ENCODE measurements at places on chromosomes 3 and 15.

GRCh38 chr3:39757307-39757706 is 52.1 kb upstream of the MYRIP start:
- DNase-seq, result no peak

DNA sequence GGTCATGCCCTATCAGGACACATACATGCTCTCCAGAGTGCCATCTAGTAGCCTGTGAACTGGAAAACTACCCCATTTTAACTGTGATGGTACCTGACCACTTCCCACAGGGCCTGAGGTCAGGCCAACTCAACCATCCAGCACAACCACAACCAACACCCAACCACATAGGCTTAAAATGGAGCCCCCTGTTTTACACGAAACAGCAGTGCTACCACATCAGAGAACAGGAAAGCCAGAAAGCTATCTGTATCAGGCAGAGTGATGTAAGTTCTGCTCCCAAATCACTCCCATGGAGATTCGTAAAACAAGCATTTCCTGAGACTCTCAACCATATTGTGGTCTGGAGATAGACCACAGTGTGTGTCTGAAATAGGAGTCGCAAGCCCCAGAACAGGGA is 1017.3 kb upstream of the EPHA6 start:
- DNase-seq, result no peak

GRCh38 chr3:53650928-53651661 is 156.7 kb downstream of the CACNA1D start:
- no peak for DNase-seq

- no peak for DNase-seq
These were observed 9.0 kb downstream of the TMEM43 start for GRCh38 chr3:14133876-14134275.

DNA sequence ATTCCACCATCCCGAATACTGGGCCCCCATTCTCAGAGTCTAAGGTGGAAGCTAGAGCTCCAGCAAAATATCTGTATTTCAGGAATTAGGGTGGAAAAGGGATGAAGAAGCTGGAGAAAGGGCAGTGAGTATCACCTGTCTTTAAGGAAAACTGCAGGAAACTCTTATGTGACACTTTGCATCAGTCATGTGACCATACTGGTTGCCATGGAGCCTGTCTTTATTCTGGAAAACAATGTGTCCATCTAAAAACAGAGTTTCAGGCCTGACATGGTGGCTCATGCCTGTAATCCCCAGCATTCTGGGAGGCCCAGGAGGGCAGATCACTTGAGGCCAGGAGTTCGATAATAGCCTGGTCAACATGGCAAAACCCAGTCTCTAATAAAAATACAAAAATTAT is 52.9 kb upstream of the FSIP1 start:
- no peak for DNase-seq

- DNase-seq, result no peak
These were observed 50.1 kb downstream of the CNTN4 start for GRCh38 chr3:2148561-2149340.

DNA sequence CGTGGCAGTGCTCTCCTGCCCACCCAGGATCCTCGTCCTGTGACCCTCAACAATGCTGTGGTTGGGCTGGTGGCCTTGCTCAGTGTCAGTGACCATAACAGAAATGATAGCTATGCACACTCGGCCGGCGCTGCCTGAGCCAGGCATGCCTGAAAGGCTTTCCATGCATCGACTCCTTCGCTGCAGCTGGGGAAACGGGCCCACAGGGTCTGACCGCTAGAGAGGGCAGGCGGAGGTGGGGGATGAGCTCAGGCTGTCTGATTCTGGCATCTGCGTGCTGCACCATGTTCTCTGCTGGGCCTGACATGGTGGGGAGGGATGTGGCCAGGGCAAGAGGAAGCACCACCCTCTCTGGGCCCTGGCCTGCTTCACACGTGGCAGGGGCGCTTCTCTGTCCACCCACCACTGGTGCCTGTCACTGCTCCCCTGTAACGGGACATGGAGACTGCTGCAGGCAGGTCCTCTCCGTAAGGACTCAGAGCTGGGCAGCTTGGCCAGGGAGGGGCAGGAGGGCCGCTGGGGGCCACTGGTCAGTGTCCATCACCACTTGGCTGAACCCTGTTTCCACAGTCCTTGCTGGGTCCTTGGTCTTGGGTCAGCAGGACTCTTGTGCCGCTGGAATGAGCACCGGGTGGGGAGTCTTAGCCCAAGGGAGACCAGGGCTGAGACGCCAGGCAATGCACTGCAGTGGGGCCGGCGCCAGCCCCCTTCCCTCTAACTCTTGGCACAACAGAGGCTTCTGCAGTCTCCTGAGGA is 64.1 kb upstream of the RPL32 start:
- no peak for DNase-seq

GRCh38 chr3:127712881-127713771 is 40.4 kb downstream of the ABTB1 start:
- no peak for DNase-seq

DNA sequence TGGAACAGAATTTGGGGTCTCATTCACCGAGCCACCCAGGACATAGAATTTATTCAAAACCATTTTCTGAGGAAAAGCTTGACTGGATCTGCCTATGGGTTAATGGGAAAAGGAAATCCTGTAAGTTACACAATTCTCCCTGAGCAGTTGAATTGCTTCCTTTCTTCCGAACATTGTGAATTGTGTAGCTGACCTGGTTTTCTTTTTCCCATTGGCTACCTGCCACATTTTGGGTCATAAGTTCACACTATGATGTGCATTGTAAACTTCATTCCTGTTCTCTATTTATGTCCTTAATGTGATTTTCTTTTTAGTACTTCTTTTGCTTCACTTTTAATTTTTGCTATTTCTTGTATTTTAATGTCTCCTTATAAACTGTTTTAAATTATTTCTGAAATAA is 386.0 kb upstream of the LRRC3B start:
- no peak for DNase-seq

DNA sequence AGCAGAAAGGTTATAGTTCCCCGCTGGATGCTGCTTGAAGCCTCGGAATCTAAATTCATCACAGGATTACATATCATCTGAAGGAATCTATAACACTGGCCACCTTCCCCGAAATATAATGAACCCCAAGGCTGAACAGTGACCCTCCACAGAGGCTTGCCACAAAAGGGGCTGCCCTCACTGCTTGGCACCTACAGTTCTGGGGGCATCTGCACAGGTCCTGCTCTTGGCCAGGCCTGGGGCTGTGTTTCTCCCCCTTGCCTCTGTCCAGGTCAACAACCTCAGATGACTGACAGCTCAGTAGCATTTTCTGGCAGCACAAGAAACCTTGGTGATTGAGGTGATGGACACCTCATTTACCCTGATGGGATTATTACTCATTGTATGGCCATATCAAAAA is 1.5 kb upstream of the ADAMTS17 start:
- no peak for DNase-seq

- DNase-seq, result no peak
These were observed 70.7 kb downstream of the CYP19A1 start for GRCh38 chr15:51267703-51268083.

DNA sequence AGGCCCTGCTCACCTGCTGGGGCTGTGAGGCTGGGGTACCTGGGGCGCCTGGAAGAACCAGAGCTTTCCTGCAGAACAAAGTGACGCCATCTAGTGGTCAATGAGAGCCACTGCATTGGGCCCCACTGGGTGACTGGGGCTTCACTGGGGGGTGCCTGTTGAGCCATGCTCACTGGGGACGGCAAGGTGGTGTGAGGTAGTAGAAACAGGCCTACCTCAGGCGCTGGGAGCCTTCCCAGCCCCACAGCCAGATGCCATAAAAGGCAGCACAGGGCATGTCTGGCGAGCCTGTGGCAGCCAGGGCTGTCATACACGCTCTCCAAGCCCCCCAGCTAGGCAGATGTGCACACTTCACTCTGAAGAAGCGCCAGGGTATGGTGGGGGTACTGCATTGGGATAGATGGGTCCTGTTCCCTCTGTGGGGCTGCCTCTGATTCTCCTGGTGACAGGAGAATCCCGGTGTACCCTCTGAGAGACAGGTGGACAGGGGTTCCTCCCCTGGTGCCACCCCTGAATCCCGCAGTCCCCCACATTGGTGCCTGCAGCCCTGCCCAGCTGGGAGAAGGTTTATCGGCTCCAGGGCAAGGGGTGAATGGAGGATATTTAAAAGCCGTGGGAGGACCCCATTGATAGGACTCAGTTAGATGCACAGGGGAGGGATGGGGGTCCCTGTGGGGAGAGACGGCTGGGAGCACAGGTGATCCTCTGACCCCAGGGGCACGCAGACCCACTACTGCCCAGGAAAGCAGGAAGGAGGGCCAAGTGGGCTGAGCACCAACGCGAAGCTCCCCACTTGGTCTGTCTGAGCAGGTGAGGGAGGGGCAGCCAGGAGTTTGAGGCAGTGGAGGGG is 178.8 kb downstream of the NSMCE3 start:
- DNase-seq, result no peak

DNA sequence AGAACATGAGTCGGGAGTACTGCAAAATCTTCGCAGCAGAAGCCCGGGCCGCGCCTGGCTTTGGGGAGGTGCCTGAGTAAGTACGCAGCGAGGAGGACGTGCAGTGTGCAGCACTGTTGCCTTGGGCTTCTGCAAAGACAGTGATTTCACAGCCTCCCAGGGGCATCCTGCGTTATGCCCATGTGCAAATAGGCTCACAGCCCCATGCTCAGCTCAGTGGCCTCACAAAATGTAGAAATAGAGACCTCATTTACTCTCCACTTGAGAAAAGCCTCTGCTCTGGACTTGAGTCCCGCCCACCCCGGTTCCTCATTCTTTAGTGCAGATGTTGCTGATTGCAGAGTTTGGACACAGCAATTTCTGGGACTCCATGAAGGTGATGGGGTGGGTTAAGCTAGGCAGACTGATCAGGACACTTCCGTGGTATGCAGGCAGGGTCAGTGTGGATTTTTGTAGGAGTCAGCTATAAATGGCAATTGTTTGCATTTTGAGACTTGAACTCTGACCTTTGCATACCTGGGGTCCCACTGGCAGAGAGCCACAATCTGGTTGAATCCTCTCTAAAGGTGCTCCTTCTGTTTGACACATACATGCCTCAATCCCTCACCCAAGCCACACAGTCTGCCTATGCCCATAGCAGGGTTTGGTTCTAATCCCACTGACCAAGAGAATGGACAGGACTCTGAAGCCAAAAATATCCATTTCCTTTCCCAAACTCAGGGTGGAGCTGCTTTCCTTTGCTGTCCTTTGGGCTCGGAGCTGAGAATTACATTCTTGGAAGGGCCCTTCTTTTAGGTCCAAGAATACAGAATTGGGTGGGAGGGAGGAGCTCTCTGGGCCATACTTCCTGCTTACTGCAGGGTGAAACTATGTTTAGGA is 20.7 kb upstream of the SLC28A1 start:
- DNase-seq, result no peak

GRCh38 chr3:160448845-160449635 is 546 bp downstream of the TRIM59 start:
- DNase-seq, result no peak

- no peak for DNase-seq
These were observed 269.5 kb upstream of the LRRC3B start for GRCh38 chr3:26353097-26353496.

DNA sequence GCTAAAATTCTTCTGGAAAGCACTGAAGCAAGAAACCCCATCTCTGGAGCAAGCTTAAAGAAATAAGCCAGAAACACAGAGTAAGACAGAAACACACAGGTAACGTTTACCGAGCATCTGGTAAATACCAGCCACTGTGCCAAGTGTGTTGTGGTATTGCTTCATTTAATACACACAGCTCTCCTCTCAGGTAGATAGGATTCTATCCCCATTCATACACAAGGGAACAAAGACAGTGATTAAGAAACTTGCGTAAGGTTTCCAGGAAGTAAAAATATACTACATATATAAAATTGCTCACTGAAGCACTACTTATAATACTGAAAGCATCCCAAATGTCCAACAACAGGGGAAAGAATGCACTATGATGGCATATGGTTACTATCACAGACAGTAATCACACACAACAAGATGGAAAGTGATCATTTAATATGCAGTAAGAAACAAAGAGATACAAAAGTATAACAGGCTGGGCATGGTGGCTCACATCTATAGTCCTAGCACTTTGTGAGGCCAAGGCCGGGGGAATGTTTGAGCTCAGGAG is 27.5 kb downstream of the TAMM41 start:
- no peak for DNase-seq

- DNase-seq, result no peak
These were observed 400.4 kb upstream of the RARB start for GRCh38 chr3:25027650-25028049.

DNA sequence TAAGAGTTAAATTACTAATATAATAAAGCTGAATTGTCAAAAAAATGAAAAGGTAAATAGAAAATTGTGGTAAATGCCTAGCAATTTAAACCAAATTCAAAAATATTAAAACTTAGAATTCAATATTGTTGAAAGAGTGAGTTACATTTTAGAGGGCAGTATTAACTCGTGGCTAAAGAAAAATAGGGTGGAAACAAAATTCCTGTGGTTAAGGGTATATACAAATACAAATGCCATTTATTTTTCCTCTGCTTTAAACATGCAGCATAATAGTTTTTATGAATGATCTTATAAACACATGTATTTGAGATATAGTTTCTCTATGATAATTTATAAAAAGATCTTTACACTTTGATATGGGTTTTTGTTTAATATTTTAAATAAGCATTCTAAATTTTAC is 79.0 kb downstream of the NEDD4 start:
- DNase-seq, result no peak

- DNase-seq, result no peak
These were observed 119.4 kb upstream of the LMOD3 start for GRCh38 chr3:69241769-69242168.

- DNase-seq, result no peak
These were observed 8.0 kb upstream of the ITIH3 start for GRCh38 chr3:52786330-52787215.

DNA sequence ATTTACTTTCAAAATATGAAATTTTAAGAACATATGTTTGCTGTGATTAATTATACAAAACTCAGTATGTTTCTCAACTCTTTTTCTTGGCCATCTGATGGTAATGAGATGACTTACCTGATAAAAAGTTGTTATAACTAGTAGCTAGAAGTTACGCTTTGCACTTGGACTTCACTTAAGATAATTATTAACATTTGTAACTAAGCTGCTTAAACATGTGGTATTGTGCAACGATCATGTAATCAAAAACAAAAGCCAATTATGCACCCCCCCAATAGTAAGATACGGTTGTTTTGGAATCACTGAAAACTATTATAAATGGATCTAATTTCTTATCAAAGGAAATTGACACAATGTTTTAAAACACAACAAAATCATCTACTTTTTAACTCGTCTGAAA is 342.9 kb downstream of the CNTN3 start:
- DNase-seq, result no peak
